ENCODE measurements at places on chromosomes 5 and 9.
A peak's percentile ranks its signal among the peaks of the same experiment; 100 is the strongest.

GRCh38 chr5:139639619-139640380 lies 8.3 kb upstream of the CXXC5 start:
- DNase-seq = no peak

- no peak for DNase-seq
Measured at GRCh38 chr5:127409246-127409917, 108.1 kb upstream of the PRRC1 start.

GRCh38 chr5:173735184-173735583 lies 118.7 kb upstream of the BOD1 start:
- no peak for DNase-seq

- DNase-seq = peak; percentile 50
Measured at GRCh38 chr9:86354011-86354817, at the start of gene TUT7. Gene TUT7 (minus strand): TSS chr9:86354410. CDS start chr9:86353199, 1,211 bp downstream.

GRCh38 chr9:115198001-115198400 lies 80.0 kb upstream of the TNC start:
- DNase-seq = no peak

GRCh38 chr5:20536341-20536740 lies 548.3 kb upstream of the CDH18 start:
- no peak for DNase-seq

DNA sequence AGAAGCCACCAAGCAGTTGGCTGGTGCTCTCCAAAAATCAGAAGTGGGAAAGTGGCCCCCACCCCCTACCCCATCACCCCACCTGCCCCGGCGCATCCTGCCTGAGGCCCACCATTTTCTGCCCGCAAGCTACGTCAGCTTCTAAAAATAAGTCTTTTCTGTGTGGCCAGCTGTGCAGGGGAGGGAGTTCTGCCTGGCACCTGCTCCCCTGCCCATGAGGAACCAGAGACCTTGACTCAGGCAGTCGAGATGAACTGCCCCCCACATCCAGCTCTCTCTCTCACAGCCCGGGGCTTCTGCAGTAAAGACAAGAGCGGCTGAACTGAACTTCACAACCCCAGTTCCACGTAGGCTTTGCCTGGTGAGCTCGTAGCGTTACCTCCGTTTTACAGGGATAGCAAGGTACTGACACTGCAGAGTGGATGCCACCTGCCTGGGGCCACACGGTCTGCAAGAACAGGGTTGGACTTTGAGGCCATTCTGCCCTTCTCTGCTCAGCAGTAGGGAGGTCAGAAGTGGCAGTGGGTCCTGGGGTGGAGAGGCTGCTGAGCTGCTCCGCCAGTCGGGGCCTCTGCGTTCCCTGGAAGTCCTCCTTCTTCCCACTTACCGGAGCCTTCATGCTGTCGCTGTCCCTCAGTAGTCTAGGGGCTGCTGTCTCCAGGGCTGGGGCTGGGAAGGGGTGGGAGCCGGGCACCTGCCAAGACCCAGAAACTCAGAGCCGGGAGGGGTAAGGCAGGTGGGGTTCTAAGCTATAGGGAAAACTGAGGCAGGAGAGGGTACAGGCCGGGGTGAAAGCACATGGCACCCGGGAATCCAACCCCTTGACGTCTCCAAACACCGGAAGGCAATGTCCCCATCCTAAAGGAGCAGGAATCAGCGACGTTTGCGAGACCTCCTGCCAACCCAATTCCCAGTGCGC lies 781 bp downstream of the ST6GALNAC4 start:
- no peak for DNase-seq

DNA sequence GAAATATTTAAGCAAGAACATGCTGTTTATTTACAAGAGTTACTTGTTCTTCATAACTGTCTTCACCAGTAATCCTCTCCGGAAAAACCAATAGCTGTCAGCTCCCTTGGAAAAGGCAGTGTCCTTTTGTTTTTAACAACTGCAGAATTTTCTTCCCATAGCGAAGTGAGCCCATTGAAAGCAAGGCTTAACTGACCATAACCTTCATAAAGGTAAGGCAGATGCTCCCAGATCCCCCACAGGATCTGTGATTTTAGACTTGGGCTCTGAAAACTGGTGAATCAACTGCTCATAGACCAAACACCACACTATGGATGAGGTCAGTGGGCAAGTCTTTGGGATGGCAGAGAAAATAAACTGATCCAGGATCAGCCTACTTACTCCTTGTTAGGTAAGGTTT lies 155.0 kb downstream of the GLIS3 start:
- no peak for DNase-seq

GRCh38 chr5:122145906-122146305 lies 16.6 kb downstream of the ZNF474 start:
- no peak for DNase-seq

DNA sequence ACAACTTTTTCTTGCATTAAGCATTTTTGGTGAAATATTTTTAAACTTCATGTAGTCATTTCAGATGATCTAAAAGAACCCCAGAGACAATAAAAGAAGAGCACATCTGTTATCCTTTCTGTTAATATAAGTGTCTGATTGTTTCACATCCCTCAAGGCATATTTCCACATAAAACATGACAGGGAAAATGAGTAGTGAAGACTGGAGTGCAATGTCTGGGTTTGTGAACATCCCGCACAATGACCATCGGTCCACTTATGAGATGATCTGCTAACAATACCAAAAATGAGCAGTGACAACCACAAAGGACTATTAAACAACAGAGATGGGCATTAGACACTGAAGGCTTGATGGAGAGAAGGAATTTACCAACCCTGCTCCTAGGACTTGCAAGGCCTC lies 209.1 kb downstream of the NR2F1-AS1 start:
- no peak for DNase-seq

- no peak for DNase-seq
Measured at GRCh38 chr5:87076931-87077330, 190.8 kb upstream of the RASA1 start.

DNA sequence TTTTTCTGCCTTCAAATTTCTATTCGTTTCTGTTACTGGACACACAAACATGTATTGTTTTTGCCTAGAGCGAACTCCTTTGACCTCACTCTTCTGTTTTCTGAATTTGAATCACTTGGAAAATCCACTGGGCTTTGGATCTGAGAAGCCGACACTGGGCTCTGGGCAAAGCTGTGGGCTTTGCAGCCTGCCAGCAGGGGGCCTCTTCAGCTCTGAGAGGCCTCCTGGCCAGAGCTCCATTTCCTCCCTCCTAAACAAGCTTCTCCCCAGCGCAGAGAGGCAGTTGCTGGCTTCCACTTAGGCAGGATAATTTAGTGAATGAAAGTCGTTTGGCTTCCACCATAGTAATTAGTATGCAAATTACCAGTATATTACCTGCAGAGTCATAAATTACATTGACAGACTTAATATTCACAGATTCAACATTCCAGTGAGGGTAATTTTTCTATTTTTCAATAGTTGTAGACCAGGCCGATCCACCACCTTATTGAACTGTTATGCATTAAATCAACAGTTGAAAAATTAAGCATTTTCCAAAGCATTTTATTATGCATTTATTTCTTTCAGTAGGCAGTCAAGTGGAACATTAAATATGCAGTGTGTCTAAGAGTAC lies 104.0 kb upstream of the ZNF366 start:
- peak; percentile 10 for DNase-seq

DNA sequence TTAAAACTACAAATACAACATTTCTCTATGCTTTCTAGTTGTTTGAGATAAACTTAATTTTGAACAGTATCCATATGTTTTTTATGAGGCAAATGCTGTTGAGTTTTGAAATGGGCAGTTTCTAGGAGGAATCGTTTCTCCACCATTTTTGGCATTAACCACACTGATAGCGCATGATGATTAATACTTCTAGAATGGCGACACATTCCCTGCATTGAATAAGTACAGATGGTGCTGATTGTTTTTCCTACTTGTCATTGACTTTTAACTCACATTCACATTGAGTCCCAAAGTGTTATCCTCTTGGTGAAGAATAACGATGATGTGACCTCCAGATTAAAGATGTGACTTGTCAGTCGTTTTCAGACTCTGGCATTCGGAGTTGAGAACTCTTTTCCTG lies 6.5 kb upstream of the CCDC192 start:
- no peak for DNase-seq

DNA sequence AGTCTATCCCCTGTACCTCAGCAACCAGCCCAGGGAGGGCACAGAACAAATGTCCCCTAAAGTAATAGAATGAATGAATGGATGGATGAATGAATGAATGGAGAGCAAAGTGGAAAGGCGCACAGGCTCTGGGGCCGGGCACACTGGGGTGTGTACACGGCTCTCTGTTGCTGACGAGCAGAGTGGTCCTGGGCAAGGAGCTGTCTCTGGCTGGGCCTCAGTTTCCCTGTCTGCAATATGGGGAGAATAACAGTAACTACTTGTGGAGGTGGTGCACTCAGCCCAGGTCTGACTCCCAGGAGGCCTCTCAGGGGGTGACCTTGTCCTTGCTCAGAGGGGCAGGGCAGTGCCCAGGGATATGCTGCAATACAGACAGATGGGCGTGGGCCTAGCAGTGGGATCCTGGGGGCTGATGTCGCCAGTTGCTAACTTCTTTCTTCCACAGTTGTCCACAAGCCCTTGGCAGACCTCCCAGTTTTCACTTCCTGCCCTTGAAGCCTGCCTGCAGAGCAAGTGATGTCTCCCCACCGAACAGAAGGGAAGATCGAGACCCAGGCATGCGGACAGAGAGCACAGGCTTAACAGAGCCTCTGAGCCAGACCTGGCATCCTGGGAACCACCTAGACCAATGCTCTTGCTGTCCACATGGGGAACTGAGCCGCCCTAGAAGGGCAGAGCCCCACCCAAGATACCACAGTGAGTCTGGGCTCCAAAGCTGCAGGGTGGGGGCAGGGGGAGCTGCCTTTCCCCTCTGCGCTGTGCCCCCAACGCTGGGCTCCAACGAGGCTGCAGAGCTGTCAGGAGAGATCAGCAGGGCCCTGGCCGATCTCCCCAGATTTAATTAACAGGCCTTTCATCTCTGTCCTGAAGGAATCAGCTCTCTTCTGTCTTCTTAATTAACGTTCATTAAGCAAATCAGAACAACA lies 13.6 kb upstream of the LAMC3 start:
- DNase-seq = no peak

- no peak for DNase-seq
Measured at GRCh38 chr5:79517601-79518000, 3.7 kb upstream of the HOMER1 start.
